ENCODE measurements at places on chromosomes 7 and 10. TPM values are rescaled to one million over a fixed set of nuclear protein-coding genes. Genes with fewer than 3 reads are reported as not detected.

ITGB8 gene
- total RNA-seq = 1.5 TPM

STAG3 gene
- total RNA-seq = 0.74 TPM

NPSR1 gene
- total RNA-seq = not detected

LAMB4 gene
- 0.33 TPM for total RNA-seq

PNLIPRP1 gene
- not detected for total RNA-seq

SND1 gene
- 71.6 TPM for total RNA-seq

PDK4 gene
- 325 TPM for total RNA-seq

IL2RA gene
- 2.3 TPM for total RNA-seq

SLC29A3 gene
- total RNA-seq = 1.7 TPM

CYP3A5 gene
- not detected for total RNA-seq

SAMD8 gene
- total RNA-seq = 24.6 TPM

PROSER2 gene
- 0.52 TPM for total RNA-seq

TRPV6 gene
- total RNA-seq = not detected

LIPN gene
- total RNA-seq = not detected

SLC29A4 gene
- total RNA-seq = 3.7 TPM

TMEM26 gene
- 0.30 TPM for total RNA-seq

MACROH2A2 gene
- 17.9 TPM for total RNA-seq

LRRC4 gene
- total RNA-seq = 4.4 TPM
